ENCODE measurements at places on chromosomes 3 and 15. TPM values are rescaled to one million over a fixed set of nuclear protein-coding genes. Genes with fewer than 3 reads are reported as not detected.

The NME9 gene
- total RNA-seq = not detected

The COL6A6 gene
- not detected for total RNA-seq

The SLC51A gene
- not detected for total RNA-seq

The UCN2 gene
- 0.17 TPM for total RNA-seq

The PIGZ gene
- 1.7 TPM for total RNA-seq

The TGM5 gene
- not detected for total RNA-seq

The GMPS gene
- total RNA-seq = 112 TPM

The CCRL2 gene
- 1.0 TPM for total RNA-seq

The BUB1B gene
- total RNA-seq = 47.1 TPM

The MB21D2 gene
- 28.3 TPM for total RNA-seq

The AVEN gene
- total RNA-seq = 22.9 TPM

The MST1 gene
- 0.59 TPM for total RNA-seq

DNA sequence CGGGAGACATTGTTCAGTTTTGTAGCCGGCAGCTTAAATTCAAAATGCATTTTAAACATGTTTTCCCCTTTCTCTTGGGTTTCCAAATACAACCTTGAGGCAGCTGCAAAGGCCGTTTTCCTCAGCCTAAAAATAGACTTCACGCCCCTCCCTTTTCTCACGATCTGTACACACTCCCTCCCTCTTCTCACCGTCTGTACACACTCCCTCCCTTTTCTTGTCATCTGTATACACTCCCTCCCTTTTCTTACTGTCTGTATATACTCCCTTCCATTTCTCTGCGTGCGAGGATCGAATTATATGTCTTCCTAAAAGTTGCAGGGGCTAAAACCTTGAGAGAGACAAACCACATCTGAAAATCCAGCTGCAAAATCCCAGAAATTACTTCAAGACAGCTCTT lies 8.9 kb downstream of the MUC4 start:
- no peak for DNase-seq

GRCh38 chr3:128623762-128624176 lies 26.8 kb downstream of the RPN1 start:
- no peak for DNase-seq

DNA sequence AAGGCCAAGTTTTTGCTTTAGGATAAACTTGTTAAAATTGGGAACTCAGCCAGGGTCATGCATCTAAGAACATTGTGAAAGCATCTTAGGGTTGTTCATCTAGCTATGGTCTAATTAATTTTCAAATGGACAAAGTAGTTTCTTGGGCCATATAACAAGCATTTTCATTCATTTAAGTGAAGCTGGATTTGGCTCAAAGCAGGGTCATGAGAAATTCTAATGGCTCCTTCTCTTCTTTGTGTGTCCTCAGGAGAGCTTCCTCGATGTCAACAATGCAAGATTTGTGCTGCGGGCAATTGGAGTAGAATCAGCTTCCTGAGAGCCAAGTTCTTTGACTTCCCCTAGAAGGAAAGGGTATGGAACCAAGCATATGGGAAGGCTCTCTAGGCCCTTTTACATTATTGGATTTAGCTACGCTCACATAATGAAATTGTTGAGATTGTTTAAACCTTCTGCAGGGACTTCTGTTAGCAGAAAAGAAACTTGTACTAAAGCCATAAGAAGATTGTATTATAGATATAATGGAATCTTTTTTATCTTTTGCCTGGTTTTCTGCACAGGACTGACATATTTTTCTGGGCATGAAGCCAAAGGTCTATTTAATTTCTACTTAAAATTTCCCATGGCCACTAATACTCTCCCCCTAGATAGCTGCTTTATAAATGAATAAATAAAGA lies 1.8 kb upstream of the SAMMSON start:
- peak; percentile 7 for DNase-seq

GRCh38 chr15:46901001-46901400 lies 816.3 kb upstream of the SEMA6D start:
- DNase-seq = peak; percentile 0

DNA sequence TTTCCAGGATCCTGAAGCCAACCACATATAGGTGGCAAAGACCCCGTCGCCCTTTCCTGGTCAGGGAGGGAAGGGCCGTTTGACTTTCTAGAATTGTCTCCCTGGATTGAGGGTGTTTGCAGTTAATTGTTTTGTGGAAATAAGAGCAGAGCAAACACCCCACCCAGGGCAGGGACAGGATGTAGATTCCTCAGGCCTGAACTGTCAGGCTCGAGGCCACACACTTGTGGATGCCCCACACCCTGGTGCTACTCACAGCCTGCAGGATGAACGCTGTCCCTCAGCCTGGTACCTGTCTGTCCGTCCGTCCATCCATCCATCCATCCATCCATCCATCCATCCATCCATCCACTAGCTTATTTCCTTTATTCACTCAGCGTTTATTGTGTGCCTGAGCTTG lies 29.9 kb upstream of the FLNB start:
- no peak for DNase-seq

DNA sequence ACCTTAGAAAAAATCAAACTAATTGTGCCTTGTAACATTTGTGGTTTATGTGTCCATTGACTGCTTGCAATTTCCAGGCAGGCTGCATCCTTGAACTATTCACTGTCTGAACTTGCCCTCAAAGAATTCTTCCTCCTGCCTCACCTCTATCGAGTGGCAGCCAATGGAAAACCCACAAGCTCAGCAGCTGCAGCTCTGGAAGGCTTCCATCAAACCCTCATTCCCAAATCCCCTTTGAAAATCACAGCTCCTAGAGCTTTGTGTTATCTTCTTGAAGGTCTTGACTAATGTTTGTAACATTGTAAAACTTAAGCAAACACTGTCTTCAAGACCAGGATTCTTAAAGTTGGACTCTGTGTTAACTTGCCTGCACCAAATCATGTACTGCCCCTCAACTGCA lies 81.1 kb downstream of the FILIP1L start:
- DNase-seq = peak; percentile 75

DNA sequence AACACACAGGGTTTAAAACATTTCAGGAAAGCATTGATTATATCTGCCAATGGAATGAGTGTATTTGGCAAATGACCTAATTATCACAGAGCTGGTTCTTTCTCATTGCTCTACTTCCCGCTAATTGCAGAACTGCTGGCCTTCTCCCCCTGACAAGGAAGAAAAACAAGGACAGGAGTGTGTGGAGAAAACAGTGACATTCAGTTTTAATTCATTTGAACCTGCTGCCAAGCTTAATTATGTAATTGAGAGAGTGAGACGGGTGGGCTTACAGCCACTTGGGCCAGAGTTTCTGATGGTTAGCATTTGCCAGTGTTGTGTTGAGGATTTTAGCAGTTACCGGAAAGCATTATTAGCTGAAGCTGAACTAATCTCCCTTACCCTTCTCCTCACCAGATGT lies 301.4 kb downstream of the RBMS3 start:
- DNase-seq = no peak

- DNase-seq = peak; percentile 3
Observed at GRCh38 chr3:15427981-15428380, 583 bp downstream of the EAF1 start.

GRCh38 chr3:161050935-161051334 lies 54.2 kb downstream of the B3GALNT1 start:
- DNase-seq = no peak

- no peak for DNase-seq
Observed at GRCh38 chr3:15681668-15682067, 80.1 kb downstream of the BTD start.

GRCh38 chr3:191634902-191635301 lies 173.9 kb downstream of the PYDC2 start:
- DNase-seq = peak; percentile 25

DNA sequence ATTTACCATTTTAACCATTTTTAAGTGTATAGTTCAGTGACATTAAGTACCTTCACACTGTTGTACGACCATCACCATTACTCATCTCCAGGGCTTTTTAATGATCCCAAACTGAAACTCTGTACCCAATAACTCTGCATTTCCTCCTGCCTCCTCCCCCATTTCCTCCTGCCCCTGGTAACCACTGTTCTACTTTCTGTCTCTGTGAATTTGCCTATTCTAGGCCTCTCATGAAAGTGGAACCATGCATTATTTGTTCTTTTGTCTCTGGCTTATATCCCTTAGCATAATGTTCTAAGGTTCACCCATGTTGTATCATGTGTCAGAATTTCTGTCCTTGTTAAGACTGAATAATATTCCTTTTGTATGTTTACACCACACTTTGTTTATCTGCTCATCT lies 154.2 kb downstream of the MECOM start:
- DNase-seq = no peak

GRCh38 chr3:126750756-126751121 lies 46.7 kb downstream of the CHCHD6 start:
- no peak for DNase-seq

- peak; percentile 81 for DNase-seq
Observed at GRCh38 chr3:8888301-8888915, 74.9 kb downstream of the RAD18 start.

GRCh38 chr15:48493763-48494225 lies 151.7 kb downstream of the FBN1 start:
- no peak for DNase-seq

- DNase-seq = no peak
Observed at GRCh38 chr3:77381431-77381830, 341.5 kb downstream of the ROBO2 start.

GRCh38 chr3:188546835-188547670 lies 393.1 kb downstream of the LPP start:
- peak; percentile 84 for DNase-seq

GRCh38 chr15:81097890-81098280 lies 36.2 kb upstream of the CFAP161 start:
- DNase-seq = peak; percentile 41
